BE2C (cell line): ENCODE measurements at places on chromosomes 7 and 10.

GRCh38 chr10:132497063-132497680 lies 40.4 kb upstream of the INPP5A start:
- DNase-seq, result no peak

- peak; percentile 50 for DNase-seq
Measured at GRCh38 chr10:80599424-80599847, 61.7 kb downstream of the SH2D4B start.

- DNase-seq, result no peak
Measured at GRCh38 chr10:59892697-59893096, 13.7 kb downstream of the CCDC6 start.

GRCh38 chr7:98022531-98022930 lies 32.5 kb upstream of the OCM2 start:
- DNase-seq, result no peak

GRCh38 chr10:75095631-75096030 lies 15.8 kb upstream of the SAMD8 start:
- no peak for DNase-seq

DNA sequence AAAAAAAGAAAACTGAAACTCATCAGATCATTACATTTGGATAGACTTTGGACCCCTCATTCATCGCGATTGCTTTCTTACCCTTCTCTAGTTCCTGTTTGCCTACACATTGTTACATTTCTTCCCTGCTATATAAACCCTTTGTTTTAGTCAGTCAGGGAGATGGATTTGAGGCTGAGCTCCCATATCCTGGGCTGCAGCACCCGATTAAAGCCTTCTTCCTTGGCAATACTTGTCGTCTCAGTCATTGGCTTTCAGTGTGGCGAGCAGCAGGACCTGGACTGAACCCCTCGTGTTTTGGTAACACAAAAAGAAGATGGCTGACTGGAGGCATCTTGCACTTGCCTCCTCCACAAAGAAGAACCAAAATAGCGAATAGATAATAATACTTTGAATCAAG lies 34.1 kb upstream of the ELOVL3 start:
- DNase-seq, result no peak

DNA sequence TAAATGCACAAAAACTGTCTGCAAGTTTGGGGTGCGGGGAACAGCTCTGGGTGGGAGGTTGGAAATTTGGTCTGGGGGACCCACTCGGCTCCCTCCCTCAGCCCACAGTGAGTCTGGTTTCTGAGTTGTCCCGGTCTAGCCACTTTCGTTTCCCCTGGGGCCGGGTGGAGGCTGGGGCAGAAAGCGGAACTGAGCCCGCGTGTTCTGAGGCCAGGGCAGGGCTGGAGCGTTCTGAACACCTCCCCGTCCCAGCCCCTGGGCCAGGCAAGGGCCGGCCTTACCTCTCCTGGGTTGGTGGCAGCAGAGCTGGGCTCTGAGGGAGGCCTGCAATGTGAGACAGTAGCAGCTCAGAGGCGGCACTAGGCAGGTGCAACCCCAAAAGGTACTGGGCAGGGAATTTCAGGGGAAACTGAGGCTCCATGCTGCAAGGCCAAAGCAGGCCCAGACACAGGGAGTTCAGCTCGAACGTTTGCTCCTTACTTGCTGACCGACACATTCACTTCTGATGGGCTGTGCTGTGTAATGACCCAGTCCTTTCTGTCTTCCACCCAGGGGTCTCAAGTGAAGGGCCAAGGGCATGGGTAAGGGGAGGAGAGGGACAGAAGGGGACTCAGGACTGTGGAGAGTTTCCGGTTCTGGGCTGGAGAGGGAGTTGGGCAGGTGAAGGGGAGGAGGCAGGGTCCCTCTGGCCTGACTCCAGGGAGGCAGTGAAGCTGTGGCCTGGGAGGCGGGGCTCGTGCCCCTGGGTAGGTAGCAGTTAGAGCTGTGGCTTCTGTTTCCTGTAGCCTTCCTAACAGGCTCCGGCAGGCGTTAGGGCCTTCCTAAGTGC lies 3.0 kb downstream of the IRF5 start:
- DNase-seq, result no peak

GRCh38 chr10:91389636-91390512 lies 20.3 kb upstream of the HECTD2 start:
- DNase-seq, result no peak

DNA sequence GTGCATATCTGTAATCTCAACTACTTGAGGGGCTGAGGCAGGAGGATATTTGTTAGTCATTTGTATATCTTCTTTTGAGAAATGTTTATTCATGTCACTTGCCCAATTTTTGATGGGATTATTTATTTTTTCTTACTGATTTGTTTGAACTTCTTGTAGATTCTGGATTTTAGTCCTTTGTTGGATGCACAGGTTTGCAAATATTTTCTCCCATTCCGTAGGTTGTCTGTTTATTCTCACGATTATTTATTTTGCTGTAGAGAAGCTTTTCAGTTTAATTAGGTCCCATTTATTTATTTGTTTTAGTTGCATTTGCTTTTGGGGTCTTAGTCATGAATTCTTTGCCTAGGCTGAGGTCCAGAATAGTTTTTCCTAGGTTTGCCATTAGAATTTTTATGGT lies 44.1 kb upstream of the OSBPL3 start:
- no peak for DNase-seq

GRCh38 chr7:91093181-91093580 lies 171.1 kb upstream of the FZD1 start:
- DNase-seq, result no peak

- DNase-seq, result no peak
Measured at GRCh38 chr10:129774082-129774735, 189.9 kb downstream of the EBF3 start.

DNA sequence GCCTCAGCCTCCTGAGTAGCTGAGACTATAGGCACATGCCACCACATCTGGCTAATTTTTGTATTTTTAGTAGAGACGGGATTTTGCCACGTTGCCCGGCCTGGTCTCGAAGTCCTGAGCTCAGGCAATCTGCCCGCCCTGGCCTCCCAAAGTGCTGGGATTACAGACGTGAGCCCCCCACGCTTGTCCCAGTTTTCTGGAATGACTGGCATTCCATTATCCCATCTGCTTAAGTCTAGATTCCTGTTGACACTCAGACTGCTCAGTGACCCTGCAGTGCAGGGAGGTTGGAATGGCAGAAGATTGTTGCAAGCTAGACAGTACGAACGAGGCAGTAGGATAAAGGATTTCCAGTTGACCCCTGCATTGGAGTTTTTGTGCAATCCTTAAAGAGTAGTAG lies 135.1 kb upstream of the NPS start:
- DNase-seq, result no peak

GRCh38 chr7:141704112-141704511 lies 2.1 kb upstream of the DENND11 start:
- no peak for DNase-seq

GRCh38 chr7:98807068-98808048 lies 62.5 kb downstream of the TMEM130 start:
- no peak for DNase-seq

- no peak for DNase-seq
Measured at GRCh38 chr7:68857571-68857970, 740.7 kb upstream of the AUTS2 start.

- no peak for DNase-seq
Measured at GRCh38 chr7:75809396-75809795, 4.2 kb downstream of the CCL24 start.

DNA sequence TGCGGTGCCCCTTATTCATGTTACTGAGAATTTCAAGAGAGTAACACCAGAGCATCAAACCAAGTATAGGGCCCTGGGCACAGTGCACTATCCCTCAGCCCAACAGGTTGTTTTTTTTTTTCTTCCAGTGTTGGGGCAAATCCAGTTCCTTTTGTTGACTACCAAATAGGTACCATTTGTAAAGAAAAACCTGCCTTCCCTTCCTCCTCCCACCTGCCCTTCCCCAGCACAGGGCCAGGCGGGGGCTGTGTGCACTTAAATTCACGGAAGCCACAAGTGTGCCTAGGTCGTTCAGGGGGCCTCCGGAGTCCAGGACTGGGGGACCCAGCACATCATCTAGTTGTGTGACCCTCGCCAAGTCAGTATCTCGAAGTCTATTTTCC lies 595 bp upstream of the SFXN4 start:
- no peak for DNase-seq

DNA sequence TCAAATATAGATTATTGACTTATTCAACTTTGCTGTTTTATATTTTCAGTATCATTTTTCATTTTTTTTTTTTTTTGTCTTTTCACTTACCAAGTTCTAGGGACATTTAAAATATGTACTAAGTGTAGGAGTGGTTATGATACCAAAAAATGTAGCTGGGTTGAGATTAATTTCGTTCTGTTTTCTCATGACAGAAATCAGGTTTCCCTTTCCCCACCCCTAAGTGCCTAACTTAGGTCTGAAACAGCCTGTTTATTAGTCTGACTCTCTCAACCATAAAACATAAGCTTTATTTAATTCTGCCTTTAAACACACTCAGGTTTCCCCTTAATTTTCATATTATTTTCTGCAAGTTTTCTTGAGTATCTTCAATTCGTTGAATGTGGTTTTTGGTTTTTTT lies 22.1 kb downstream of the TMEM106B start:
- DNase-seq, result no peak

DNA sequence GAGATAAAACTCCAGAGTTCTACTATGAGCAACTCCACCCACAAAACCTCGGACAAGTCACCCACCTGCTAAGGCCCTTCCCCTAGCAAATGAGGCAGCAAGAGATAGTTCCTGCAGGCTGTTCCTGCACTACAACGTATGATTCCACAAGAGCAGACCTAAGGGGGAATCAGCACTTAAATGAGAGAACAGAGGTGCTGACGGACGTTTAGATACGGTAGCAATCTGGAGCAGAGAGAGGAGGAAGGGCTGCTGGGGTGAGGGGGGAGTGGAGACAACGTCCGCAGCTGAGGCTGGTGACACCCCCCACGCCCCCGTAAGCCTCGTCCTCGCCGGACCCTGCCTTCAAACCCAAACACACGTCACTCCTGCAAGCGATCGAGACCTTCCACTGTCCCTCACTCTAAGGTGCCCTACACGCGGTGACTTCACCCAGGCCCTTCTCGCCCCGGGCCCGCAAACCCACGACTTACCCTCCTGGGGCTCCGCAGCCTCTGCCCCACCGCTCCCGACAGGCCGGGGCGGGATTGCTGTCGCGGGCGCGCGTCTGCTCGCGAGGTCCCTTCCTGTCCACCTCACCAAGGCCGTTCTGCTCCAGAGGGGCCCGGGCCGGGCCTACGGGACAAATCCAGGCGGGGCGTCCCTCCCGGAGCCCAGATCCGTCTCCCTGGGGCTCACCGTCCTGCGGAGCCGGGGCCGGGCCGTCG lies 635 bp downstream of the ZNF12 start:
- peak; percentile 36 for DNase-seq

DNA sequence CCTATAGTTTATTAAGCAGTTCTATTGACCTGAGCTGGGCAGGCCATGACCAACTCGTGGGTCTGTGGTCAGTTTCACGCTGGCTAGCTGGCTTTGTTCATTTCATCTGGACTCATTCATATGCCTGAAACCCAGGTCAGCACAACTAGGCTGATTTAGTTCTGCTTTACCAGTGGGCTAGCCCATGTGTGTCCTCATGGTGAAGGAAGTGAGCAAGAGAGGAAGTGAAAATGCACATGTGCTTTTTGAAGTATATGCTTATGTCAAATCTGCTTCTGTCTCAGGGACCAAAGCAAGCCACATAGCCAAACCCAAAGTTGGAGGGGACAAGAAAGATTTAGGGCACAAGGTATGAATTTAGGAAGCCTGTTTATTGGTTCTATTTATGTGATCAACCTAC lies 154.5 kb downstream of the RNF133 start:
- DNase-seq, result no peak

DNA sequence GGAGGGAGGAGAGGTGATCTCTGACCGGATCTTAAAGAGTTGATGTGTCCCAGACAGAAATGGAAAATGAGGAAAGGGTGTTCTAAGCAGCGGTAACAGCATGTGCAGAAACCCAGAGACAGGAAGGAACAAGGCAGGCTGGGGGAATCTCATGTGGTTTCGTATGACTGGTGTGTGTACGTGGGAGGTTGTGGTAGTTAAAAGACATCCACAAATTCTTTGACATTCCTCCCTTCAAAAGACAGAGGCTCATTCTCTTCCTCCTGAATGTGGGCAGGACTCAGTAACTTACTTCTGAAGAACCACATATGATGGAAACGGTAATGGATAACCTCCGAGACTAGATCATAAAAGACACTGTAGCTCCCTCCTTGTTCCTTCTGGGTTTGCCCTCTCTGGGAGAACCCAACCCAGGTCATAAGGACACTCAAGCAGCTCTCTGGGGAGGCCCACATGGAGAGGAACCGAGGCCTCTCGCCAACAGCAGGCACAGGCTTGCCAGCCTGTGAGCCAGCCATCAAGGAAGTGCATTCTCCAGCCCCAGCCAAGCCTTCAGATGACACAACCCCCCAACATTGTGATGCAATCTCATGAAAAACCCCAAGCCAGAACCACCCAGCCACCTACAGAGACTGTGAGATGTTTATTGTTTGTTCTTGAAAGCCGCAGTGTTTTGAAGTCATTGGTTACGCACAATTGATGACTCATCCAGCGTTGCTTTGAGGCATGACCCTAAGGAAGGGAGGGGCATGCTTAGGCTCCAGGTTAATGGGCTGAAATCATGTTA lies 116.0 kb downstream of the SLIT1 start:
- DNase-seq, result no peak
